Pons (tissue), 1 donor: ENCODE measurements at places on chromosomes 6 and 20.

GRCh38 chr6:149963212-149963461, 606 bp upstream of the ULBP1 start:
- no peak for DNase-seq

DNA sequence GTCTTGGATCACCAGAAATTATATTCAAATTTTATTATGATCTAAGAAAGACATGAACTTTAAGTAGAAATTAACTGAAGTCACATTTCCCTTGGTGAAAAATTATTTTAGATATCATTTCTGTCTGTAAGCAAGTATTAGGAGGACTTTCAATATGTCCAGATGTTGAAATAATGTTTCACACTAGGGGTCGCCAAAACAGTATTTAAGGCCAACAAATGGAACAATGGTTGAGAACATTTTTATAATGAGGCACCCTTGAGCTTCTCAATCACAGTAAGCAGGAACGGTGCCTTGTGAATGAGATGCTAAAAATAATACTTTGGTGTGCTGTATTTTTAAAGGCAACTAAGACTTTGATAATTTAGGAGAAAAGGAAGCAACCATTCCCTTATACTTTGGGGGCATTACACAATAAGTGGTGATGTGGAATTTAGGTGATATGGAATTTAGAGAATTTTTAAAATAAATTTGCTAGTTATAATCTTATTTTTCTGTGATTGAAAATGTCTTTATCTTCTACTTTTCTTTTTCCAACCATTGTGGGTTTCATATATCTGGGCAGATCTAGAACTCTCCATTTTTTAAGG, 9.6 kb upstream of the SF3B5 start:
- peak; percentile 86 for DNase-seq

DNA sequence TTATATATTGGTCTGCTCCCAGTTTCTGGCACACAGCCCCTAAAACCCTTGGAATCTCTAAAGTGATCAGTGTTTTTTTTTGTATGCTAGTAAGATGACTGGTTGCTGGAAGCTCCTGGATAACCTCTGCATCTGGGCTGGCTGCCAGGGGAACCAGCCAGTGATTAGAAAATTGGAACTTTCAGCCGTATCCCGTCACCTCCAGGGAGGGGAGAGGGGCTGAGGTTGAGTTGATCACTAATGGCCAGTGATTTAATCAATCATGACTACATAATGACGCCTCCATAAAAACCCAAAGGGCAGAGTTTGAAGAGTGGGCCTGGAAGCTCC, 48.0 kb upstream of the NOP56 start:
- no peak for DNase-seq

DNA sequence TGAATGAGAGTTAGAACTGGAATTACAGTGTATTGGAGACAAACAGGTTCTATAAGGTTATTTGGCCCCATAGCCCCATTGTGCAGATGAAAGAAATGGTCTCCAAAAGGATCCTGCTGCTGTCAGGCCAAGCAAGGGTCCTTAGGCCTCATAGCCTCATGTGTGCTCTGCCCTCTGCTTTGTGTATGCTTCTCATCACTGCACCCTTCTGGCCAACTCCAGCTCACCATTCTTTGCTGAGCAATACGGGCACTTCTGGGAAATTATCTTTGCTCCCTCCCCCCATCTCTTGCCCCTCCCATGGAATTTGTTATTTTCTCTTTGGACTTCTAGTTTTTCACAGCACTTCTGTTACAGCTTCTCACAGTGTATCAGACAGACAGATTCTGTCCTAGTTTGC, 298.8 kb downstream of the FOXA2 start:
- DNase-seq, result no peak

- DNase-seq, result peak; percentile 17
Measured at GRCh38 chr6:143026696-143027449, 33.8 kb upstream of the AIG1 start.

GRCh38 chr6:125812394-125813292, 21.9 kb downstream of the NCOA7 start:
- DNase-seq, result peak; percentile 82

GRCh38 chr20:33653218-33653899, 8.8 kb upstream of the C20orf144 start:
- DNase-seq, result peak; percentile 69

DNA sequence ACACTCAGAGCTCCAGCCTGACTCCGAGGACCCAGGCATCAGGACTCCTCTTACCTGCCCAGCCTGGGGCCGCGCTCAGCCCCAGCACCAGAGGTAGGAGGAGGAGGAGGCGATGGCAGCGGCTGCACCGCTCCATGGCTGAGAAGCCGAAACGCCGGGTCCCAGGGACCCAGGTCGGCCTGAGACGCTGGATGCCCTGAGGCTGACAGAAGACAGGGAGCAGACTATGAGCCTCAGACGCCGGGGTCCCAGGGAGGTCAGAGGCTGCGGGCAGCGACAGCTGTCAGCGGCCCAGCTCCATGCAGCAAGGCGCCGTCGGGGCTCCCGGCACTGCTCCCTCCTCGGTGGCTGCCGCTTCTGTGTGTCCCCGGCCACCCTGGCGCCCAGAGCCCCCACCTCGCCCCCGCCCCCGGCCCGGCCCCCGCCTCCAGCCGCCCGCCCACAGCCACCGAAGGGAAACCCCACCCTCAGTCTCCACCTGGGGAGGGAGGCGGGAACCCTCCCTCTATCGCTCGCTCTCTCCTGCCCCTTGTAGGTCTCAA, at the start of gene COL11A2:
Gene COL11A2 (minus strand): TSS at position 363 of the 542 bp plus-strand sequence. CDS start 227 bp downstream, at position 136.
- no peak for DNase-seq

GRCh38 chr6:2848851-2849250, 7.2 kb upstream of the SERPINB1 start:
- DNase-seq, result no peak

GRCh38 chr6:49634092-49634835, 2.4 kb downstream of the RHAG start:
- no peak for DNase-seq

GRCh38 chr20:33684533-33685327, 1.5 kb downstream of the E2F1 start:
- DNase-seq, result no peak

GRCh38 chr6:138592749-138593123, 93.4 kb upstream of the NHSL1 start:
- no peak for DNase-seq

DNA sequence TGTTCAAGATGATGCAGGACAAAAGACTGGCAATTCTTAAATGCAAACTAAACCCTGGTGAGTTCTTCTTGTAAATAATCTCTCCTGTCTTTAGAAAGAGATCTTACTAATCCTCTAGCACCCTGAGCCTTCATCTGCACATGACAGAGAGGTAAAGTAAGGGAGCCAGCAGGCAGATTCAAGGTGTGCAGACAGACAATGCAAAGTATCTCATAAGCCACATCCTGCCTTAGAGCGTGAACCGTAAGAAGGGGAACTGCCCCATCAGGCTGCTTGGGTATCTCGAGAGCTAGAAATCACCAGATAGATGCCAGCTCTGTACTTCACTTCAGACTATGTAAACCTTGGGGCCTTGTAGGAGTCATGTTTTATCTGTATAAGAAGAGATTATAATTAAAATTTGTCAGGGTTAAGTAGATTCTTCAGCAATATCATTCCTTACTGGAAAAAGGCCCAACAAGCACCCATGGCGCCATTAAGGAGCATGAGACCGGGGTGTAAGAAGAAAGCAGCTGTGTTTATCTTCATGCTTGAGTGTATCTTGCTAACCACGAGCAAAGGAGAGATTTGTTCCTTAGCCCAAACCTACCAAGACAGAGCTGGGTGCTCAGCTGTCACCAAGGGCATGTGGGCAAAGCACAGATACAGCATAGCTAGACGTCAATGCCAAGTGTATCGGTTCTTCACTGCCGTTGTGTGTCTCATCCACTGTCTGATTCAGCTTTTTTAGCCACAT, 24.4 kb downstream of the CNR1 start:
- no peak for DNase-seq

DNA sequence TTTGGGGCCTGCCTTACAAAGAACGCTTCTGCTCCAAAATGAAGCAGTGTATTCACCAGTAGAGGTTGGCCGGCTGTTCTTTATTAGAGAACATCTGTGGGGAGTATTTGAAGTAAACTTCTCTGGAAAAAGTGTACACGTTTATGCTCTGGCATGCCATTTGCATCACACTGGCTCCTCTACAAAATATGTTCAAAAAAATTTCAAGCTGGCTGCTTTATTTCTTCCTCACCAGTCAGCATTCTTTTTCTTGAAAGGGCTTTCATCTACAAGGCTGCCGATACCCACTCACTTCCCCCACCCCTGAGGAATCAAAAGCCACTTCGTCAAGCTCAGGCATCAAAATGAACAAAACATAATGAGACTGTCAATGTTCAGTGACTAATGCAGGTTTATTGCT, 294.1 kb downstream of the TFAP2B start:
- no peak for DNase-seq

DNA sequence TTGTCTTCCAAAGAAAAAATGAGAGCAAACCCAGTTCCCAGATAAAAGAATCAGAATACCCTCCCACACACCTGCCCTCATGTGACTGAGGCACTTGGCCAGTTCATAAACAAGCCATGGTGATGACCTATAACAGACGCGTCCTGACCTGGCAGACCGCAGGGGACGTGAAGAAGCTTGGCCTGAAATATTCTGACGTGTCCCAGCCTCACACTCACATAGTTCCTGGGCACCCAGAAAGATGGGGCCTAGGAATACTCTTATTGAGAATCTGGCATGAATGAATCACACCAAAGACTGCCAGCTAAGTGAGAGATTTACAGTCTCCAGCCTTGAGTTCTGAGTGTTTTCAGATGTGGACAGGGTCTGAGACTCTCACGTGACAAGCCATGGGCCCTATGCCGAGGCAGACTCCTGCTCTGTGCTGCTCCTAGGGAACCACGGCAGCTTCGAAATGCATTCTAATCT, 17.2 kb upstream of the MAP3K4 start:
- no peak for DNase-seq

DNA sequence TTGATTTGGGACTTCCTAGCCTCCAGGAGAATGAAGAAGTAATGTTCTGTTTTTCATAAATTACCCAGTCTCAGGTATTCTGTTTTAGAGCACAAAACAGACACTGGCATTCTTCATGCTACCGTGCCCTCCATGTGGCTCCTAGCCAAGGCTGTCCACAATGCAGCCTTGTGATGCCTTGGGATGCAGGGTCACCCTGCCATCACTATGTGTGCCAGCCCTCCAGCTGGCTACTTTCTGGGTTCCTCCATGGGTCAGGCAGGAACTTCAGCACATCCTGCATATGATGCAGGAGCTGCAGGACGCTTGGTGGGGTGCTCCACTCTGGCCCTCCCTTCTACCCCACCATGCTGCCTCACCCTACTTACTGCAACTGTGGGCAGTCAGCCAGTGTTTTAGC, 38.0 kb upstream of the FAM50B start:
- DNase-seq, result peak; percentile 41

DNA sequence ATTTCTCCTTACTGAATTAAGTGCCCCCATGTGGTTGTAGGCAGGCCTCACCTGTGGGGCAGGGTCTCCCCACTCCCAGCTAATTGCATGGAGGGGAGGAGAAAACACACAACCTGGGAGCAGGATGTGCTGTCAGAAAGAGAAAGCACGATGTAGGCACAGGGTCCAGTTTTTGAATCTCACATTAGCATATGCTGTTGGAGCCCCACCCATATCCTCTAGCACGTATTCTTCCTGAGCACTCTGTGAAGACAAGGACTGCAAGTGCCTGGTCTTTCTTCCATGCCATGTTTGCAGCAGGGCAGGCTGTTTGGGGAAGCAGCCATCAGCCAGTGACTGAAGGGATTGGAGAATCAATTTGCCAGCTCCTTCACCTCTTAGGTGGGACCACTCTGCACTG, 108.2 kb downstream of the CFAP61 start:
- DNase-seq, result no peak

DNA sequence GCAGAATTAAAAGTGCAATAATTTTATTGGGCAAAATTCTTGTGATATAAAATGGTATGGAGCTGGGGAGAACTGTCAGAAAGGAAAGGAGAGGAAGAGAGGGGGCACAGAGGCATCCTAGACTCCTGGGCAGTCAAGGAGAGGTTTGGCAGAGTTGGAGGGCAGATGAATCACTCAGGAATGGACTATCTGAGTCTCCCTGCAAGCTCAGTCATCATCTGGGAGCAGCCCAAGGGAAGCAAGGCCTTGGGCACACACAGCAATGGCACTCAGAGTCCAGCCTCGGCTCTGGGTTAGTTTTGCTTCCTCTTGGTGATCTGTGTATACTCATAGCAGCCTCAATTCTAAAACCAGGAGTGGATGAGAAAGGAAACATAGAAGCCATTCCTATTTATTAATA, 67.2 kb downstream of the SLC22A1 start:
- no peak for DNase-seq

GRCh38 chr6:113315165-113315564, 542.0 kb upstream of the MARCKS start:
- DNase-seq, result no peak

GRCh38 chr20:32581839-32582658, 3.1 kb downstream of the NOL4L start:
- DNase-seq, result no peak

DNA sequence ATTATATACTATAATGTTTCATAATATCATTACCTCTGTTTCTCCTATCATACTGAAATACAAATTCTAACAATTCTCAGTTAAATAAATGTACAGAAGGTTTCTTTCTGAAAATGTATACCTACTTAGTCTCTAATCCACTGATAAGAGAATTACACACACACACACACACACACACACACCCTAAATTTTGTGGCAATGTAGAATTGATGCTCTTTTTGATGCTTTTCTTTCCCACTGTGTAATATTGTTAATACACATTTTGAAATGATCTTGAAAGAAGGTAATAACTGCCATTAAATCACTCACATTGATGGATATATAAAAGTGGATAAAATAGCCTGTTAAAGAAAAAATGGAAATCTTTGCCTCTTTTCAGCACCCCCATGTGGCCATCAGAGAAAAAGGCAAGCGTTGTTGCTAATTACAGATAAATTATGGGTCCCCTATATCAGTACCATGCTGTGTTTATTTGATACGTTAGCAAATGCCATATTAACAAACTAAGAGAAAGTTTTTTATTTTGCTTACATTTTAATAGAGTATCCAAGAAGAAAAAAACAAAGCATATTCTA, 76.6 kb upstream of the VGLL2 start:
- no peak for DNase-seq
